A673 (cell line): ENCODE measurements at places on chromosomes 1 and 21. TPM values are rescaled to one million over a fixed set of nuclear protein-coding genes. Genes with fewer than 3 reads are reported as not detected.

- no peak overlapping the region for H3K27ac ChIP-seq
- H3K27me3 ChIP-seq: no peaks in the 10 kb centered on the region
- DNase-seq: no peak
- no peaks in the 10 kb centered on the region for H3K36me3 ChIP-seq
These were observed 104.8 kb downstream of the RGS2 start for GRCh38 chr1:192913683-192914082.

- H3K4me1 ChIP-seq: peaks cover 4% of the 10 kb centered on the region
- H3K4me3 ChIP-seq: peak overlapping the region; percentile 89
- no peaks in the 10 kb centered on the region for H3K36me3 ChIP-seq
These were observed 1.1 kb downstream of the USP48 start for GRCh38 chr1:21781815-21782348.

The RGS16 gene
- total RNA-seq: 22.1 and 23.1 TPM in 2 replicates

GRCh38 chr21:34024374-34024693, 49.0 kb upstream of the MRPS6 start:
- no peak overlapping the region for H3K4me3 ChIP-seq
- H3K27ac ChIP-seq: no peak overlapping the region
- peaks cover 17% of the 10 kb centered on the region for H3K4me1 ChIP-seq
- no peak for DNase-seq
- H3K36me3 ChIP-seq: no peaks in the 10 kb centered on the region
- no peaks in the 10 kb centered on the region for H3K27me3 ChIP-seq

DNA sequence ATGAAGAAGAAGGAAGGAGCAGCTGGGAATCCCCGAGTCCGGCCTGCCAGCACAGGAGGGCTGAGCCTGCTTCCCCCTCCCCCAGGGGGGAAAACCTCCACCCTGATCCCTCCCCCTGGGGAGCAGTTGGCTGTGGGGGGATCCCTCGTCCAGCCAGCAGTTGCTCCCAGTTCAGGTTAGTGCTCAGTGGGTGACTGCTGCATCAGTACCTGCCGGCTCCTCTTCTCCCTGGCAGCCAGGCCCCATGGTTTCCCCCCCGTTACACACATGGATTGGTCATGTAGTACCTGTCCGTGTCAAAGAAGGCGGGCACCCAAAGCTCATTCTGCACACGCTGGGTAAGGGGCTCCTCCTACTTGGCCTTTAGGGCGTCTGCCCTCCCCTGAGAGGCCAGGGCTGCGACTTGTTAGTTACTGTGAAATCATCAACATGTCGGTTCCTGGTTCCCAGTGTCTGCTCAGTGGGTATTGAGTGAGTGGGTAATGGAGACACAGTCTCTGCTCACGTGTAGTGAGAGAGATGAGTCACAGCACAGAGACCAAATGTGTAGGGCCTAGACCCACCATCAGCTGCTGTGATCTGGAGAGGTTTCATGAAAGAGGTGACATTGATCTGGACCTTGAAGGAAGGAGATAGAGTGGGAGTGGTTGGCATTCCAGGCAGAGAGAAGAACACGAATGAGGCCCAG, 11.5 kb downstream of the NECAP2 start:
- DNase-seq: no peak
- H3K4me3 ChIP-seq: no peak overlapping the region
- no peak overlapping the region for H3K27ac ChIP-seq
- H3K27me3 ChIP-seq: no peaks in the 10 kb centered on the region
- no peaks in the 10 kb centered on the region for H3K4me1 ChIP-seq
- H3K36me3 ChIP-seq: peaks cover 48% of the 10 kb centered on the region

DNA sequence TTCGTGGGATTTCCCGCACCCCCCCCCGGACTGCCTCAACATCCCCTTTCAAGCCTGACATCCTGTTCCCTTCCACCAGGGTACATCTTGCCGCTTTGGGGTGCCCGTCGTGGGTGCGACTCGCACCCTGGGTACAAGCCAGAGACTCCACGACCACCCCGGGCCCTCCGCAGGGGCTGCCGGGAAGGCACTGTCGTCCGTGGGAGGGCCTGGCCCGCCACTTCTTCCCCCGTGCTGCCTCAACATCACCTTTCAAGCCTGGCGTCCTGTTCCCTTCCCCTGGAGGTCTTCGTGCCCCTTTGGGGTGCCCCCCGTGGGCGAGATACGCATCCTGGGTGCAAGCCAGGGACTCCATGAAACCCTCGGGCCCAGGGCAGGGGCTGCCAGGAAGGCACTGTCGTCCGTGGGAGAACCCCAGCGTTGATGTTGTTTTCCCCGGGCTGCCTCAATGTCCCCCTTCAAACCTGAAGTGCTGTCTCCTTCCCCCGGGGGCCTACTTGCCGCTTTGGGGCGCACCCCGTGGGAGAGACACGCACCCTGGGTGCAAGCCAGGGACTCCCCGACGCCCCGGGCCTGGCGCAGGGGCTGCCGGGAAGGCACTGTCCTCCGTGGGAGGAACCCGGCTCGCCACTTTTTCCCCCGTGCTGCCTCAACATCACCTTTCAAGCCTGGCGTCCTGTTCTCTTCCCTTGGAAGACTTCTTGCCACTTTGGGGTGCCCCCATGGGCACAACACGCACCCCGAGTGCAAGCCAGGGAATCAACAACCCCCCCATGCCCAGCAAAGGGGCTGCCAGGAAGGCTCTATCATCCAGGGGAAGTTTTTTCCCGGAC, 138.6 kb downstream of the LIPI start:
- no peak for DNase-seq
- no peaks in the 10 kb centered on the region for H3K36me3 ChIP-seq
- no peaks in the 10 kb centered on the region for H3K4me1 ChIP-seq
- H3K27ac ChIP-seq: no peak overlapping the region

- H3K4me1 ChIP-seq: no peaks in the 10 kb centered on the region
- no peak for DNase-seq
- no peak overlapping the region for H3K4me3 ChIP-seq
- H3K27ac ChIP-seq: no peak overlapping the region
- no peaks in the 10 kb centered on the region for H3K36me3 ChIP-seq
These were observed 399.6 kb downstream of the TBX15 start for GRCh38 chr1:118588566-118588965.

- no peaks in the 10 kb centered on the region for H3K36me3 ChIP-seq
- H3K4me3 ChIP-seq: no peak overlapping the region
- H3K4me1 ChIP-seq: peaks cover 49% of the 10 kb centered on the region
- H3K27ac ChIP-seq: peak overlapping the region; percentile 0
- H3K27me3 ChIP-seq: no peaks in the 10 kb centered on the region
These were observed 25.0 kb downstream of the ABCA4 start for GRCh38 chr1:94095744-94096469.

The KMO gene
- total RNA-seq: 11.8 and 12.7 TPM in 2 replicates

DNA sequence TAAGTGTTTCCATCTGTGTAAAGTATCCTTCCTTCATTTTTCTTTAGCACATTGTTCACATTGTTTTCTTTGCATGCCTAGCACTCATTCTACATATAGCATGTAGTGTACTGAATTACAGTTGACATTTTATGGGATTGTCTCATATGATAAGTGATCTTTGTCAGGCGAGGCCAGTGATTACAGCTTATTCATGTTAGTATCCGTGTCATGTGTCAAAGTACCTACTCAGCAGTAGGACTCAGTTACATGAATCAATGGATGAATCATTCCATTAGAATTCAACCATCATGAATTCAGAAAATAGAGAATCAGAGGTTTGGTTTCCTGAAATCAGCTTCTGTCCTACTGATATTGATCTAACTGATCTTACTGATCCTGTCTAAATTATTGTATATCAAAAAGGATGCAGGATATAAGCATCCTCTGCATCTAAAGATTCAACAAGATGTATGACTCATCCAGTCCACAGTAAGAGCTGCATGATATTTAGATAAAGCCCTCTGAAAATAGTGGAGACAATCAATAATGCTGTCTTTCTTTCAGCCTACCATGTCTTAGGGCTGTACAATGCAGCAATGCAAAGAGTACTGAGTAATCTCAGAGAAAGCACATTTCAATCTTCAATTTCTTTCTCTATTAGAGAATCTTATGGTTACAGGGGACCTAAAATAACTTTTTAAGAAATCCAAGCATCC, 20.7 kb upstream of the HRNR start:
- no peak for DNase-seq
- peaks cover 6% of the 10 kb centered on the region for H3K27me3 ChIP-seq
- H3K27ac ChIP-seq: no peak overlapping the region
- no peak overlapping the region for H3K4me3 ChIP-seq

DNA sequence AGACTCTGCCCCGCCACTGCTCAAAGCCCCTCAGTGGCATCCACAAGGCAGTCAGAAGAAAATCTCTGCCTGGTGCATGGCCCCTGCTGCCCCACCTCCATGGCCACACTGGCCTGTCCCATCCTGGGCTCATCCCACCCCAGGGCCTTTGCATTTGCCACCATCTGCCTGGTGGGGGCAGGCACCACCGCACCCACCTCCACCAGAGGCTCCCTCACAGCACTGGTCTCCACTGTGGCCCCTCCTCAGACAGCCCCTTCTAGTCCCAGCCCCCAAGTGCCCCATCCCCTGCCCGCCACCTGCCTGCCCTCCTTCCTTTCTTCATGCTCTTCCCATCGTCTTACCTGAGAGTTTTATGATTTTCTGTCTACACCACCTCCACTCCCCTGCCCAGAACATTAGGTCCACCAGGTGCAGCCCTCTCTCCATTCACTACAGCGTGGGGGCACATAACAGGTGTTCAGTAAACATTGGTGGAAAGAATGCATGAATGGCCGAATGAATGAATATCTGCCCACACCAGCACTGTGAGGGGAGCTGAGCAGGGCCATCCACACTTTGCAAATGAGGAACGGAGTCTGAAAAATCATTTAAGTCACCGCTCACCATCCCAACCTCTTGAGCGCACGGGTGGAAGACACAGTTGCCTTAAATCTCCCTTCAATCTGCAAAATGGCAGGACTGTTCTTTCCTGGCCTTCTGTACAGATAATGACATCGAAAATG, 2.1 kb downstream of the PRDM15 start:
- H3K36me3 ChIP-seq: no peaks in the 10 kb centered on the region
- H3K27me3 ChIP-seq: no peaks in the 10 kb centered on the region
- peak overlapping the region; percentile 81 for H3K4me3 ChIP-seq

The CFAP74 gene
- not detected in 2 replicates for total RNA-seq

GRCh38 chr1:230152999-230153398, 86.0 kb downstream of the GALNT2 start:
- H3K27me3 ChIP-seq: no peaks in the 10 kb centered on the region
- DNase-seq: no peak
- no peaks in the 10 kb centered on the region for H3K36me3 ChIP-seq
- H3K4me3 ChIP-seq: no peak overlapping the region
- peaks cover 44% of the 10 kb centered on the region for H3K4me1 ChIP-seq

The AJAP1 gene
- not detected in 2 replicates for total RNA-seq

The TAS1R1 gene
- total RNA-seq: not detected in 2 replicates

The CFAP141 gene
- total RNA-seq: not detected in 2 replicates

GRCh38 chr1:31621498-31621820, 4.0 kb downstream of the HCRTR1 start:
- H3K27me3 ChIP-seq: peaks cover 9% of the 10 kb centered on the region
- H3K4me1 ChIP-seq: no peaks in the 10 kb centered on the region
- DNase-seq: no peak
- H3K27ac ChIP-seq: no peak overlapping the region
- H3K4me3 ChIP-seq: no peak overlapping the region

DNA sequence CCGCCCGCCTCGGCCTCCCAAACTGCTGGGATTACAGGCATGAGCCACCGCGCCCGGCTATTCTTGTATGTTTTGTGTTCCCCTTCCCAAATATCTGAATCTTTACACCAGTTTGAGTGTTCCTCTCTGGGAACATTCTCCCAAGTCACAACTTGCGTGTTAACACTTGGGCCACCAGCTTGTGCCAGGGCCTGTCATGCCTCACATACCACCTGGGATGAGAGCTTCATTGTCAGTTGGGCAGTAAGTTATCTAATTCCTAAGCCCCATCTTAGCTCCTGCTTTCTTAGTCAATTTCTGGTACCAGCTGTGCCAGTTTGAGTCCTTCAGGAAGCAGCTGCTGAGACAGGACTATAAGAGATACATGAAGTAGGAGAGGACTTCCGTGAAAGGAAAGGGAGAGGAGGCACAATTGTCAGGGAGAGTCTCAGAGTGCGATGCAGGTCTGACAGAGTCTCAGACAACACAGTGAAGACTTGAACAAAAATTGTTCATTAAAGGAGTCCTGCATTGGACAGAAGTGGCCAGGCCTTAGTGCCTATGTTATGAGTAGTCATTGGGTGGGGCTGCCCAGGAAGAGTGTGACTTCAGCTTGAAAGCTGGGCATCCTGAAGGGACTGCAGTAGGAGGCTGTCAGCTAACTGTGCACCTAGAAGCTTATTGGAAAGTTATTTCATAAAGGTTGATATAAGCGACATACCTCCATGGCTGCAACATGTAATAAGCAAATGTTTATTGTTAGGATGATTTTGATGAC, 17.3 kb downstream of the ZFYVE9 start:
- H3K27me3 ChIP-seq: no peaks in the 10 kb centered on the region
- no peak overlapping the region for H3K4me3 ChIP-seq
- H3K4me1 ChIP-seq: no peaks in the 10 kb centered on the region
- no peak overlapping the region for H3K27ac ChIP-seq
- no peak for DNase-seq

- no peak overlapping the region for H3K4me3 ChIP-seq
- H3K4me1 ChIP-seq: no peaks in the 10 kb centered on the region
- no peak overlapping the region for H3K27ac ChIP-seq
These were observed 137.1 kb downstream of the PIK3R3 start for GRCh38 chr1:45995298-45995697.

GRCh38 chr1:182807907-182808306, 18.3 kb downstream of the NPL start:
- H3K36me3 ChIP-seq: no peaks in the 10 kb centered on the region
- no peak overlapping the region for H3K27ac ChIP-seq
- H3K27me3 ChIP-seq: no peaks in the 10 kb centered on the region
- DNase-seq: no peak

The GFI1 gene
- 0.42 and 0.52 TPM in 2 replicates for total RNA-seq

The HSPB7 gene
- total RNA-seq: not detected in 2 replicates

DNA sequence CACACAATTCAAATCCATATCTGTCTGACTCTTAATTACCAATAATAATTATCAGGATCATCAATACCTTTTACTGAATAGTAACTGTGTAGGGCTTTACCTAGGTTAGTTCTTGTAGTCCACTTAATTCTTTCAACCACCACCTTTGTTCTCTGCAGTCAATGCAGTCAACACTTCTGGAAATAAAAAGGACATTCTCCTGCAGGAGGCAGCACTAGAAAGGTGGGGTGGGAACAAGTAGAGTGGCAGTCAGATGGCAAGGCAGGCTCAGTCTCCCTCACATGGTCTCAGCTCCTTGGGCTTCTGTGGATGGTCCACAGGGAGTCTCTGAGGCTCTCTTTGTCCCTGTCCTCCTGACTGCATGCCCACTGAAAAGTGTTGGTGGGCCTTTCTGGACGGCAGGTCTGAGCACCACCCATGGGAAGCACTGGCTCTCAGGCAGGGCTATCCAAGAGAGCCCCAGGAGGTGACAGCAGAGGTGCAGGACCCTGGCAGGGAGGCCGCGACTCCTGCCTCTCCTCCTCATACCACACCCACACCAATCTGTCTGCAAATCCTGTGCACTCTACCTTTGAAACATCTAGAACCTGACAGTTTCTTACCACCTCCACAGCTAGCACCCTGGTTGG, 237.3 kb downstream of the FOXD2 start:
- H3K27me3 ChIP-seq: no peaks in the 10 kb centered on the region
- H3K27ac ChIP-seq: no peak overlapping the region
- no peak for DNase-seq
- no peaks in the 10 kb centered on the region for H3K36me3 ChIP-seq
- no peaks in the 10 kb centered on the region for H3K4me1 ChIP-seq
- H3K4me3 ChIP-seq: no peak overlapping the region
